Suppressor macrophage (primary cell): ENCODE measurements at places on chromosomes 5 and 9.

GRCh38 chr5:147578228-147579024 is 68.6 kb upstream of the DPYSL3 start:
- peak; percentile 67 for DNase-seq

DNA sequence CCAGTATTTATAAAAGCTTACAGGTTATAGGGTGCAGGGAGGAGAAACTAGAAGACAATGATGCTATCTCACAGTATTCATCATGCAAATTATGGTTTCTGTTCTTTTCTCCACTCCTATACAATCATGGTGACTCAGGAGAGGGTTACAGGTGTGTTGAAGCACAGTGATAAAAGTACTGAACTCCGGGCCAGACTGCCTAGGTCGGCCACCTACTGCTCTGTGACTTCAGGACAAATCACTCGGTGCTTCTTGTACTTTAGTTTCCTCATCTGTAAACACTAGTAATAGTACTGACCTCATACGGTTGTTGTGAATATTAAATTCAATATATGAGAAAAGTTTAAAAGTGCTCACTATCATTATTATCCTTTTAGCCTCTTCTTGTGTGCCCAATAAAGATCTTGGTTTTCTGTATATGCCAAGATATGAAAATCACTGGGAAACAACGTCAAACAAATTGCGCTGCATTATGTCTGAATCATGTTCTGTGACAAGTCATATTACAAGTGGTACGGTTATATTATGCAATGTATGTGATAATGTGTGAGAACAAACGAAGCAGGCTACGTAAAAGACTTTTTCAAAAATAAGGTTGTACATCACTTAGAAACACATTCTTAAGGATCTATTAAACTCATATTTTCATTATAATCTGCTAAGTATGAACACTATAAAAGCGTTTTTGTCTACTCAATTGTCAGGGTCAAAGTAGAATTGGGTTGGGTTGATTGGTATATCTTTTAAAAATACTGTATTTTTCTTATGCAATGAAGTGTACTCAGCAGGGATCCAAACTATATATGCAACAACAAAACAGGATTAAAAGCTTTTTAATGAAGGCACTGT is 153.3 kb downstream of the EFNA5 start:
- no peak for DNase-seq

GRCh38 chr5:152505442-152506042 is 100.5 kb upstream of the NMUR2 start:
- peak; percentile 77 for DNase-seq

DNA sequence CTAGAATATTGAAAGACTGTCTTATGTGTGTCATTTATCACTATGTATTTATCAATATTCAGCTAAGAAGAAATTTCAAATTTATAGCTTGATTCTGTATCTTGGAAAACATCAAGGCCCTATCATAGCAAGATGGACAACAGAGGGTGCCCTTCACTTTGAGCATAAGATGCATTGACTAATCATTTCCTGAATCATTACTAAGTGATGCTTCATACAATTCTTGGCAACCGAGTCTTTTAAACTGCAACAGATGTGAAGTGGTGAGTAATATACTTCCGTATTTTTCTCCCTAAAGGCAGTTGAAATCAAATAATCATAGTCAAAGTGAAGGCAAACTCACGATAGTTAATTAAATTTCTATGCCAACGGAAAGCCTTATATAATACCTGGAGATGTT is 318.6 kb upstream of the RGMB start:
- DNase-seq = no peak

DNA sequence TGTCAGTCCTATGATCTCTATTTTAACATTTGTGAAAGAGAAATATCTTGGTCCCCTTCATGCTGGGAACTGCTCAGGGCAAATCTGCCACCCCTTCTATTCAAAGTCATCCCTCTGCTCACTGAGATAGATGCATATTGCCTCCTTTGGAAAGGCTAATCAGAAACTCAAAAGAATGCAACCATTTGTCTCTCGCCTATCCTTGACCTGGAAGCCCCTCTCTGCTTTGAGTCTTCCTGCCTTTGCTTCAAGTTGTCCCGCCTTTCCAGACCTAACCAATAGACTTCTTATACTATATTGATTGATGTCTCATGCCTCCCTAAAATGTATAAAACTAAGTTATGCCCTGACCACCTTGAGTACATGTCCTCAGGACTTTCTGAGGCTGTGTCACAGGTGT is 97.0 kb downstream of the PSAT1 start:
- DNase-seq = no peak

- DNase-seq = no peak
Observed at GRCh38 chr9:88922091-88922490, 69.2 kb upstream of the S1PR3 start.

- no peak for DNase-seq
Observed at GRCh38 chr5:10702040-10702629, 58.9 kb downstream of the DAP start.

GRCh38 chr9:137787786-137788505 is 89.6 kb upstream of the CACNA1B start:
- no peak for DNase-seq

- DNase-seq = peak; percentile 75
Observed at GRCh38 chr5:55636683-55637082, 75.4 kb downstream of the SLC38A9 start.

DNA sequence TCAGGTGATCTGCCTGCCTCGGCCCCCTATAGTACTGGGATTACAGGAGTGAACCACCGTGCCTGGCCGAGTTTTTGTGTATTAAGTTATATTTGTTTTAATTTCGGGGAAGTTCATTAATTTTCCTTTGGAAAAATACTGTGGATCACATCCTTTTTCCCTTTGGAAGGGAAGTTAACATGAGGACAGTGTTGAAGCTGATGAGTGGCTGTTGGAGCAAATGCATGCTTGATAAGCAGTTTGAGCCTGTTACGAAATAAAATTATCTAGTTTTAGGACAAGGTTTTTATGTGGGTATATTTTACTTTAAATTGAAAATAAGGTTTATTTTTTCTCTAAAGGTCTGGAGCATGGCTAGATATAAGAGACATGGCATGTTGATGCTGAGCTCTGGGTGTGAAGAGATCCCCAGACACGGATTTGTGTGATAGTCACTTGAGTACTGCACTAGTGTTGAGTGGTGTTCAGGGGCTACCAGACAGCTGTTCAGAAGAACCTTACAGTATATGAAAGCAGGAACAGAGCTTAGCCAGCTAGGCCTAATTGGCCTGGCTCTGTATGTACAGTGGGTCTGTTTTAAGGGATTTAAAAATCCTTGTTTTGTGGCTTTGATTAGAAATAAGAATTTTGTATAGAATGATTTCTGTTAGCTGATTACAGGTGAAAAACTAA is 17.4 kb downstream of the LMNB1 start:
- no peak for DNase-seq

- no peak for DNase-seq
Observed at GRCh38 chr5:102049517-102049916, 246.6 kb downstream of the SLCO4C1 start.

GRCh38 chr9:38342096-38342495 is 50.4 kb upstream of the ALDH1B1 start:
- no peak for DNase-seq

GRCh38 chr9:4143936-4144717 is 155.7 kb downstream of the GLIS3 start:
- DNase-seq = no peak

DNA sequence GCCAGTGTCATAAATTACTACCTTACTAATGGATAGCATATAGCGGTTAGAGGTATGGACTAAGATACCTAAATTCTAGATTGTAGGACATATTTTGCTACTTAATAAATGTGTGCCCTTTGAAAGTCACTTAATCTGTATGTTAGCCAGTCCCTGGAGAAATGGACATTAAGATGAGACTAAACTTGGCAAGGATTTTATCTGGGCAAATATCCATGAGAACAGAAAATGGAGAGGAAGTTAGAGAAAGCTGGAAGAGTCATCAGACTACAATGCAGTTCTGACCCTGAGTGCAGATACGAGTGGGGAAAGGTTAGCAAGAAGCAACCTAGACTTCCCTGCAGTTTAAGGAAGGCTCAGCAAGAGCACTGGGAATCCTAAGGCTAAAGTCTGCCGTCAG is 33.0 kb downstream of the TBCA start:
- DNase-seq = no peak

DNA sequence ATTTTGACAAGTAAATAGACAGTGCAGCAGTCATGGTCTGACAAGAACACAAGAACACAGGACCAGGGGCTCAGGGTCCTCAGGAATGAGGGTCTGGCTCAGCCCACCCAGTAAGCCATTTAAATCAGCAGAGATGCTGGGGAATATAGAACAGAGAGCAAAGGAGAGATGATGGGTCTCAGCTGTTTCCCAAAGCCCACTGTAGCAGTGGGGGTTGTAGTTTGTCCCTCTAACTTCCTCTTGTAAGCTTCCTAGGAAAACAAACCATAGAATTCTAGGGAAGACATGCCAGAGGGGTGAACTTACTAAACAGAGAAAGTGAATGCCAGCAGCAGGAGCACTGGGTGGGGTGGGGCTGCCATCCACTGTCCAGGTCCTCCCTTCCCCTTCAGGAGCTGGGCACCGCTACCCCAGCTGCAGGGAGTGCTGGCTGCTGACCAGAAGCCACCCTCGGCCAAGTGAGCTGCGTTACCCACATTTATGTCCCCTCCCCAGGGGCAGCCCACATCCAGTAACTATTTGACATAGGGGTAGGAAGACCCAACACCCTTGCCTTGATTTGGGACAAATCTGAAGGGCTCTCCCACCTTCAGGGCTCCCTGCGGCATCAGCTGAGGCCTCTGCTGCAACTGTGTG is 41.6 kb downstream of the GABBR2 start:
- no peak for DNase-seq

DNA sequence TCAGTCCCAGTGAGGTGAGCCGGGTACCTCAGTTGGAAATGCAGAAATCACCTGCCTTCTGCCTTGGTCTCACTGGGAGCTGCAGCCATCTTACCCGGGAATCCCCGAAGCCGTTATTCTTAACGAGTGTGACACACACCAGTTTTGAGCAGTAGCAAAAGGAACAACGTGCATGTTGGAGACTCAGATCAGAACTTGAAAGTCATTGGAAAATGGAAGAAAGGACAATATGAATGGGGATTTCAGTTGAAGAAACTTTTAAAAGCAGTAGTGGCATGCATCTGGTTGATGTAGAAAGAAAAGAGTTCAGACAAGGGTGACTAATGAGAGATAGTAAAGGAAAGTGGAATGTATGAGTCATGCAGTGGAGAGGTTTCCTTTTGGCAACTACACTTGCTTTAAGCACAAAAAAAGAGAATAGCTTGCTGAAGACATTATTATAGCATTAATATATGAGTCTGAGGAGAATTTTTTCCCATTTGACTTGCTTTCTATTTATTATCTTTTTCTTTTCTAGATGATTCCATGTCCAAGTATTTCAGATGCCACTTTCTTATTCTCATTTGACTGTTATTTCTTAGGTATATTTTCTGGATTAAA is 44.4 kb upstream of the ANKDD1B start:
- DNase-seq = peak; percentile 82

DNA sequence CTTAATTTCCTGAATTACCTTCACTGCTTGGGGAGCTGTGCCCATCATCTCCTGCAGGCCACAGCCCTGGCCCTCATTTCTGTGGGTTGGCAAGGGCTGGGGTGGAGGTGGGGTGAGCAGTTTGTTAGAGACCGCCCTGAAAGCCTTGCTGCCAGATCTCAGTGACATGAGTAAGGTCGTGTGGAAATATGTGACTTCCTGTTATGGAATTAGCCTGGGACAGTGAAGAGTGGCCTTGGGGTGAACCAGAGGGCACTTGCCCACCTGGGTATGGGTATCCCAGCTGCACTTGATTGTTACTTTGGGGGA is 2.5 kb upstream of the HNRNPAB start:
- peak; percentile 67 for DNase-seq

- DNase-seq = no peak
Observed at GRCh38 chr9:126472948-126473298, 140.8 kb upstream of the LMX1B start.

- DNase-seq = no peak
Observed at GRCh38 chr9:14043483-14043882, 270.5 kb downstream of the NFIB start.

- no peak for DNase-seq
Observed at GRCh38 chr5:123265551-123265950, 157.7 kb downstream of the CEP120 start.

DNA sequence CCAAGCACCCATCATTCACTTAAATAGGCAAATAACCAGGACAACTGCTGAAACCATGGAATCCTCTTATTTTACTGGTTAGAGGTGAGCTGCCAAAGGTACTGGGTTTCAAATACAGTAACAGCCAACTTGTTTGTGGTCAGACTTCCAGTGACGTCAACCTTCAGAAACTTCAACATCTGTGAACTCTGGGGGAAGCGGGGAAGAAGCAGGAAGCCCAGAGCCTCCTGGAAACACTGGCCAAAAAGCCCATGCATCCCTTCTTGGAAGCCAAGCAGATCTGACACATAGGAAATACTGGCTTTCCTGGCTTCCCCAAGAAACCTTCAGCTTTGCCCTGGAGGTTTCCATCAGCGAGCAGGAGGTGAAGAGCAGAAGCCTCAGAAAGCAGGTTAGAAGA is 4.9 kb upstream of the FRRS1L start:
- no peak for DNase-seq

- no peak for DNase-seq
Observed at GRCh38 chr5:53557386-53557785, 3.1 kb upstream of the NDUFS4 start.

GRCh38 chr9:92378865-92379560 is 25.4 kb downstream of the OGN start:
- no peak for DNase-seq
